ENCODE measurements at places on chromosomes 6 and 20.

DNA sequence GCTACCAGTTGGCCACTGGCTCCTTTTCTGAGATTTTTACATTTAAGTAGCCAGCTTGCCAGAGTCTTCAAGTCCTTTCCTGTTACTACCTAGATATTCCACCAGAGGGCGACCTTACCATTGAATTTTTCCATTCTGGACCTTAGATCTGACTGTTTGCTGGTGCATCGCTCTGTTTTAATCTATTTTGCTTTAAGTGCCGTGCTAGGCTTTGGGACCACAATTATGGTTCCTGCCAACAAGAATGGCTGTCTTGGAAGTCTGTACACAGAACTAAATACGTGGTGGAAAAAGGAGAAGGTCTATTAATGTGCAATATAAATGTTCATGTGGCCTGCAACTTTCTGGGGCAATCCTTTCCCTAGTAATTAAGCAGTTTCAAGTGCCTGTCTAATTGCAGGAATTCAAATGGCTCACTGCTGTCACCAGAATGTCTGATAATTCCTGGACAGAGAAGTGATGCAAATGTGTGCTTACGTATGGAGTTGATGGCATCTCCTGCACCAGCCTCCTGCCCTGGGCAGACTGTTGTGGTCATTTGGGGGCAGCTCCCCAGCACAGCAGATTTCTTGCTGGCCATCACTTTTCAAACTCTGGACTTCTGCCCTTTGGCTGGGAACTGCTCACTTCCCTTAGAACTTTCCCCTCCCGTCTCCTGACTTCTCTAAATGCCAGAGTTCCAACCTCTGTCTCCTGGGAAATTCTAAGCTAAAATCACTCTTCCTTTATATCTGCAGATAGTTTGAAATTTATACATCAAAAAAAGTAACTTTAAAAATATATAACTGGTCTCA is 5.6 kb upstream of the HLA-DOA start:
- peak; percentile 39 for DNase-seq

DNA sequence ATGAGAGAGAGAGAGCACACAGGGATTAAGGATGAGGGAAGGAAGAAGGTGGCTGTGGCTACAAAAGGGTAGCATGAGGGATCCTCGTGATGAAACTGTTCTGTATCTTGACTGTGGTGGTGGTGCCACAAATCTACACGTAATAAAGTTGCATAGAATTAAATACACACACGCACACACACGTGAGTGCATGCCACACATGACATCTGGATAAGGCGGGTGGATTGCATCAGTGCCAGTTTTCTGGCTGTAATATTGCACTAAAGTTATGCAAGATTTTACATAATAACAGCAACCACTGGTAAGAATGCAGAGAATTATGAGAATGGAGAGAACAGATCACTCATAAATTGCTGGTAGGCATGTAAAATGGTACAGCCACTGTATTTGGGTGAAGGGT is 16.9 kb upstream of the STK35 start:
- DNase-seq, result no peak

GRCh38 chr6:87465051-87465450 is 7.7 kb upstream of the SLC35A1 start:
- DNase-seq, result no peak

GRCh38 chr6:157187182-157188083 is 135.9 kb downstream of the TMEM242 start:
- no peak for DNase-seq

DNA sequence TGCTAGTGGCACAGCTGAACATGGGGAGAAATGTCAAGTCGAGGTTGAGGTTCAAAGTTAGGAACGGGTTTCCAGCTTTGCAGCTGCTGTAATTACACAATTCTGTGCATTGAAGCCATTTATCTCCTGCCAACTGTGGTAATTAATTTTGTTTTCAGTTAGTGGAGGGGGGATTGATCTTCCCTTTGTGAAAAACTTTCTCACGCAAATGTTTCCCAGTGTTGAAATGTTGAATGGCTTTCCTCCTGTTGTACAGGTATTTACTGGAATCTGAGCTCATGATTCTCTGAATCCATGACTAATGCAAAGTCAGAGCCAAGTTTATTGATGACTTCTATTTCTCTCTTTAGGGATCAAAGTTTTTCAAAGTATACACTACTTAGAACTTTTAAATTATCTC is 198.4 kb upstream of the SLC35B3 start:
- no peak for DNase-seq

- no peak for DNase-seq
Observed at GRCh38 chr6:12250383-12250770, 39.8 kb upstream of the EDN1 start.

- DNase-seq, result peak; percentile 91
Observed at GRCh38 chr6:149746147-149746946, at the start of gene NUP43. NUP43 (minus strand) TSS chr6:149746529; CDS start chr6:149746495, 34 bp downstream.

- no peak for DNase-seq
Observed at GRCh38 chr20:35643045-35643444, 21.7 kb downstream of the CPNE1 start.

DNA sequence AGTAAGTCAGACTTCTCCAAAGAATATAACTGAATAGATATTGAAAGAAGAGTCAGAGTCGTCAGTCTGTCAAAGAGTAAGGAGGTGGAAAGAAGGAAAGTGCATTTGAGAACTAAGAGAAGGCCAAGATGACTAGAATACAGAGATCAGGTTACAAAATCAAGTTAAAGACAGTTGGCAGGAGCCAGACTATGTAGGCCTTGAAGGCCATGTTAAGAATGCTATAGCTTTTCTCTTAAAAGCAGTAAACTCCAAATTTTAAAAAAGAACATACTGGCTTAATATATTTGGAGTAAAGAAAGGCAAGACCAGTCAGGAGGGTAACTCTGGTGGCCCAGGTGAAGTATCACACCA is 68.8 kb downstream of the IBTK start:
- no peak for DNase-seq

- no peak for DNase-seq
Observed at GRCh38 chr6:26032340-26033084, 54.7 kb upstream of the HFE start.

GRCh38 chr20:32205843-32206759 is 1.4 kb downstream of the PLAGL2 start:
- DNase-seq, result no peak

GRCh38 chr6:52103623-52104022 is 16.2 kb upstream of the PKHD1 start:
- no peak for DNase-seq

GRCh38 chr6:72552938-72553337 is 68.9 kb upstream of the KCNQ5 start:
- DNase-seq, result no peak

DNA sequence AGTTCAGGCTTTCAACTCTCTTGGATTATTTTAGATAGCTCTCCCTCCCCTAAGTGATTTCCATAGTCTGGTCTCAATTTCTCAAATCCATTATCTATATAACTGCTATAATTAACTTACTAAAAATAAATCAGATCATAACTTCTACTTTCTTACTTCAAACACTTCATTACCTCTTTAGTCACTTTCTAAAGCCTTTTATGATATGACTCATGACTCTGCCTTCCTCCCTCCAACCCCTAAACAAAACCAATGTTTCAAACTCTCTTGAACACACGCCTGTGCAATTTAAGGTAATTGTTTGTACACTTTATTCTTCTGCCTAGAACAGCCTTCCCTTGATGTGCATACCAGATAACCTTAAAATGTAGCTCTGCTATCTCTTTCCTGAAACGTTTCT is 100.5 kb downstream of the LMBRD1 start:
- no peak for DNase-seq

GRCh38 chr6:25006565-25007001 is 70.8 kb upstream of the RIPOR2 start:
- DNase-seq, result peak; percentile 37

DNA sequence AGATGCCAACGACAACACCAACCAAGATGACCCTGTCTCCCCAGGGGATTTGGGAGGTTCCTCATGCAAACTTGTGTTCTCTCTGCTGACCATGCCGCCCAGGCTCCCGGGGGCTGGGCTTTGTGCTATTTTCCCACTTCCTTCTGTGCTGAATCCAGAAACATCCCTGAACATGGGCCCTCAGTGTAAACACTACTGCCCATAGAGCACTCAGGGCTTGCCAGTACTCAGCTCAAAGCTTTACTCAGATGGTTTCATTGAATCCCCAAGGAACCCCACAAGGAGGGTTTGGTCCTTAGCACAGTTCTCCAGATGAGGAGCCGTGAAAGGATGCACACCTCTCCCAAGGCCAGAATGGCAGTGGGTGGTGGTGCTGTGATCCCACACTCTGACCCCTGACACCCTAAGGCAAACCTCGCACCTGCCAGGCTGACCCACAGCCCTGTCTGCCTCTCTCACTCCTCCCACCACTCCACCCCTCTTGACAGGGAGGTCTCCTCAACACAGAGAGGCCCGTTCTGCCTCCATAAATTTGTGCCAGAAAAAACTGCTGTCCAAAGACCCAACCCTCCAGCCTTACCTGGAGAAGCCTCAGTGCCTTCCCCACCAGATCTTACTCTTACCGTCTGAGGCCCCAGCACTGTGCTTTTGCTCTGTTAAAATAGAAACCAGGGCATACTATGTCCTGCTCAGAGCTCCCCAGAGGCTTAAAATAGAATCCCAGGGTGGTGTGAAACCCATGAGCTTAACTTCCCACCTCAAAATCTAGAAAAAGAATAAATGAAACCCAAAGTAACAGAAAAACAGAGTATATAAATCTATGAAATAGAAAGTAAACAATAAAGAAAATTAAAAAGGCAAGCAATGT is 283.0 kb upstream of the CDH4 start:
- DNase-seq, result no peak

DNA sequence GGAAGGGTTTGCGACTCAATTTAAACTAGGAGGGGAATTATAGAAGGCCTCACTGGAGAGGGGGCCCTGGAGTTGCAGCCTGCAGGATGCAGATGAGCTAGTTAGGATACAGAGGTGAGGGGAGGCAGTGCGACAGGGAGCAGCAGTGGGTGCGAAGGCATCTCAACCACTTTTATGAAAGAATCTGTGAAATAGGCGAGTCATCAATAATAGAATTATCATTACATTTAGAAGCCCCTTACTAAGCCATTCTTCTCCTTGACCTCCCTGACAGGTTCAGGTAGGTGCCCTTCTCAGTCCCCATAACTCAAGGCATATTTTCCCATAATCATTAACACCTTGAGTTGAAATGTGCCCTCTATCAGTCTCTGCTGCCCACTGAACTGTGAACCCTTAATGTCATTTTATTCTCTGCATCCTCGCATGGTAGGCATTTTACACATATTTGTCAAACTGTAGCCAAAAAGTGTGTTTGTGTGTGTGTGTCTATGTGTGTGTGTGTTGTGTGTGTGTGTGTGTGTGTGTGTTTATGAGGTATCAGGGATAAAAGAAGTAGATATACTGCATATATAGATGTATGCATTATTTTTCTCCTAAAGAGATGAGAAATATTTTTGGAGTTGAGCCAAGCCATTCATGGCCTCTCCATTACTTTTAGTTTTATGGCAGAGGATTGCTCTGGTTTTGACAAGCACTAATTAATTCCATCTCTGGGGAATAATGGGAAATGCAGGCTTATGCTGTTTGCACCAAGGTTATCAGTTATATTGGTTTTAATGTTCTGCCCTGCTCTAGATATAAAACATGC is 898.8 kb downstream of the KIF16B start:
- DNase-seq, result no peak

DNA sequence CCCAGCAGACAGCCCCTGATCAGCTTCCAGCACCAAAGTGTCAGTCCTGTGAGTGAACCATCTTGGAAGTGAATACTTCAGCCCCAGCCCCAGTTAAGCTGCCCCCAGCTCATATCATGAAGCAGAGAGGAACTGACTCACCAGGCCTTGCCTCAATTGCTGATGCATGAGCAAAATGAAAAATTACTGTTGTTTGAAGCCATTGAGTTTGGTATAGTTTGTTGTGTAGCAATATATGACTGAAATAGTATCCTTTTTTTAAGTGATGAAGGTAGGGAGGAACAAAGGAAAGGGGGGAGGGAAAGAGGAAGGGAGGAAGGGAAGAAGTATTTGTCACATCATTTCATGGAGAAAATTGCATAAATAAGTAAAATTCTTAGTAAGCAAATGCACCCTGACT is 266.4 kb downstream of the MAFB start:
- DNase-seq, result no peak

- no peak for DNase-seq
Observed at GRCh38 chr6:163531122-163531521, 116.6 kb downstream of the QKI start.

GRCh38 chr6:124443541-124443940 is 518.7 kb upstream of the RNF217 start:
- DNase-seq, result no peak

DNA sequence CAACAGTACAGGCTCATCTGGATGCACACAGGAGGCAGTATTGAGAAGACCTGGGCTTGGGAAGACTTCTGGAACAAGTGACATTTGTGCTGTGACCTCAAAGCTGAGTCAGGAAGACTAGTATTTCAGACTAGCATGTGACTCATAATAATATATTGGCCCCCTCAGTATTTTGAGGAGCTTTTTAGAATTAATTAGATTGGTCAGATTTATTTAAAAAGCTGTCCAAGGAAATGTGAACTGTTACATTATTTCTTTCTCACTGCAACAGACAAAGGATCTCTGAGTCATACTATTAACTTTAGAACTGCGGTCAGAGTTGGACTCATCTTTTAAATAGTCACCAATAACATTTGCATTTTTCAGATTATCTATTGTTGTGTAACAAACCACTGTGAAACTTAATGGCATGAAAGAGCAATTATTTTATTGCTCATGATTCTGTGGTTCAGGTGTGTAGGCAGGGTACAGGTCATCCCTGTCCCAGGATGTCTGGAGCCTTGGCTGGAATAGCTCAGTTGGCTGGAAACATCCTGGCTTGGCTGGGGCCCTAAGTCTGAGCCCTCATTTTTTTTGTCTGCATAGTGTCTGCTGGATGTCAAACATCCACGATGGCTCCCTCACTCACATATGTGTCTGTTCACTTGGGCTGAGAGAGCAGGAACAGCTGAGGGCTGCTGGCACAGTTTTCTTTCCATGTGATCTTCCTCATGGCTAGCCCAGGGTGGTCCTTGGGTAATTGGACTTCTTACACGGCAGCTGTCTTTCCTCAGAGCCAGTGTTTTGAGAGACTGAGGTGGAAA is 46.9 kb downstream of the MAP3K4 start:
- no peak for DNase-seq

DNA sequence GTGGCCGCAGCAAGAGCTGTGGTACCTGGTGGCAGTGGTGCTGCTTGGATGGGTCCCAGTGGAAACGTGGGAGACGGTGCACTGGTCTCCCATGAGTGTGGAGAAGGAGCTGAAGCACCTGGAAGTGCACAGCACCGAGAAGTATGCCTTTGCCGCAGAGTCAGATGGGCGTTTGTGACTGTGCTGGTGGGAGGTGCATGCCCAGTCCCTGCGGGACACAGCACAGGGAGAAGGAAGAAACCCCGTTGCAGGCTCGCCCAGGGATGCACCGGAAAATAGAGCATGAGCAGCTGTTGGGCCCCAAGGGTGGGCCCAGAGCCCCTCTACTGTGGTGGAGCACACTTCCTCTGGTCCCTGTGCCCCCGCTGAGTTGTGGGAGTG is 19.3 kb upstream of the RGS17 start:
- no peak for DNase-seq

DNA sequence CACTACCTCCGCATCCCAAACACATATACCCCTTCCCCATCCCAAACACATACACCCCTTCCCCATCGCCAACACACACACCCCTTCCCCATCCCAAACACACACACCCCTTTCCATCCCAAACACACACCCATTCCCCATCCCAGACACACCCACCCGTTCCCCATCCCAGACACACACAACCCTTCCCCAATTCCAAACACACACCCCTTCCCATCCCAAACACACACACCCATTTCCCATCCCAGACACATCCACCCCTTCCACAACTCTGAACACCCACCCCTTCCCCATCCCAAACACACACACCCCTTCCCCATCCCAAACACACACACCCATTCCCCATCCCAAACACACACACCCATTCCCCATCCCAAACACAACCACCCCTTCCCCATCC is 314.5 kb downstream of the KIF16B start:
- DNase-seq, result no peak

GRCh38 chr6:4561773-4562400 is 214.3 kb upstream of the CDYL start:
- DNase-seq, result no peak

Data from naive thymus-derived CD8-positive, alpha-beta T cell (primary cell).